Stimulated activated CD8-positive, alpha-beta memory T cell treated with anti-CD3 and anti-CD28 coated beads, Interleukin-7, amount 100 ng/mL, for 24 hours (primary cell): ENCODE measurements at places on chromosomes 13 and 19.

- DNase-seq: peak; percentile 48
Observed at GRCh38 chr19:56538761-56539263, at the start of gene ZFP28. Gene ZFP28, plus strand, starts transcription at chr19:56538948. Its CDS starts 71 bp downstream, at chr19:56539019.

DNA sequence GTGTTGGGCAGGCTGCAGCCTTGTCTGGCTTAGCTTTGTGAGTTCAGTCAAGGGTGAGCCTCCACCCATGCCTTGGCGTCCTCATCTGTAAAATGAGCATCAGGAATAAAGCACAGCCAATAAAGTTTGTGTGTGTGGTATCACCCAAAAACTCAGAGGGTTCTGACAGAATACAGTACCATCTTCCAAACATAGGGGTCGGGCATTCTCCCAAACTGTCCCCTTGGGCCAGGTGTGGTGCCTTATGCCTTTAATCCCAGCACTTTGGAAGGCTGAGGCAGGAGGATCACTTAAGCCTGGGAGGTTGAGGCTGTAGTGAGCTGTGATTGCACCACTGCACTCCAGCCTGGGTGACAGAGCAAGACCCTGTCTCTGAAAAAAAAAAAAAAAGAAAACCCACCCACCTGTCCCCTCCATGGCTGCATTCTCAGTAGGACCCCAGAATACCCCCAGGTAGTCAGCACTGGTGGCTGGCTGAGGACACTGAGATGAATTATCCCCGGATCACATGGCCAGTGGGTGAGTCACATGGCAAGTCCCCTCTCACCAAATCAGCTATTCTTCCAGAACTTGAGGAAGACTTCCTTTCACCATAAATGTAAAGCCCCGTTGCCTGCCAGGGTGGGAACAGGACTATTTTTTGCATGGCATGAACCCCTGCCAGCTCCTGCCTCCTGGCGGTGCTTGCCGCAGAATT, 18.6 kb downstream of the POP4 start:
- no peak for DNase-seq

GRCh38 chr13:26342898-26343297, 89.0 kb downstream of the CDK8 start:
- no peak for DNase-seq

DNA sequence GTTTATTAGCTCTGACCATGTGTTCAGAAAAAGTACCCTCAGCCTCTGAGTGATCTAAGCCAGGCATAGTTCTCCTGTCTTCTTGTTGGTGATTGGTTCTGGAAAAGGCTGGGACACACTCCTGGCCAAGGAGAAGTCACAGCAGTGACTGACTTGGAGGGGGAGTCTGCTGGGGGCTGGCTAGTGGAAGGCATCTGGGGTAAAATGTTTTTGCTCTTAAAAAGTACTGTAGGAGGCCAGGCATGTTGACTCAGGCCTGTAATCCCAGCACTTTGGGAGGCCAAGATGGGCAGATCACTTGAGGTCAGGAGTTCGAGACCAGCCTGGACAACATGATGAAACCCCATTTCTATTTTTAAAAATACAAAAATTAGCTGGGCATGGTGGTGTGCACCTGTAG, 21.7 kb downstream of the FAM187B start:
- DNase-seq: no peak
